Immature natural killer cell (primary cell): ENCODE measurements at places on chromosomes 2 and 18.

DNA sequence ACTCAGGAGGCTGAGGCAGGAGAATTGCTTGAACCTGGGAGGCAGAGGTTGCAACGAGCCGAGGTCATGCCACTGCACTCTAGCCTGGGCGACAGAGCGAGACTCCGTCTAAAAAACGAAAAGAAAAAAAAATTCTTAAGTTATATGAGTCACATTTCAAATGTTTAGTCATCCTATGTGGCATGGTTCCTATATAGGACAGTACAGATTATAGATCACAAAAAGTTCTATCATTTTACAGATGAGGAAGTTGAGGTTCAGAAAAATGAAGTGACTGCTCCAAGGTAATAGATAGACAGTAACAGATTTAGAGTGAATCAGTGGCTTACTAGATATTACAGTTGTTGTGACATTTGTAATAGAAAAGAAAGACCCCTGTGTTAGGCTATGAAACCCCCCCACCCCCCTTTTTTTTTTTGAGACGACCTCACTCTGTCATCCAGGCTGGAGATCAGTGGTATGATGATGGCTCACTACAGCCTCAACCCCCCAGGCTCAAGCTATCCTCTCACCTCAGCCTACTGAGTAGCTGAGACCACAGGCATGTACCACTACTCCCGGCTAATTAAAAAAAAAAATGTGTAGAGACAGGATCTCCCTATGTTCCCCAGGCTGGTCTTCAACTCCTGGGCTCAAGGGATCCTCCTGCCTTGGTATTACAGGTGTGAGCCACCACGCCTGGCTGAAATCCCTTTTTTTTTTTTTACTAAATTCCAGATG lies 22.7 kb downstream of the PTPN4 start:
- no peak for DNase-seq

GRCh38 chr2:134153294-134153880 lies 100.5 kb upstream of the MGAT5 start:
- no peak for DNase-seq

DNA sequence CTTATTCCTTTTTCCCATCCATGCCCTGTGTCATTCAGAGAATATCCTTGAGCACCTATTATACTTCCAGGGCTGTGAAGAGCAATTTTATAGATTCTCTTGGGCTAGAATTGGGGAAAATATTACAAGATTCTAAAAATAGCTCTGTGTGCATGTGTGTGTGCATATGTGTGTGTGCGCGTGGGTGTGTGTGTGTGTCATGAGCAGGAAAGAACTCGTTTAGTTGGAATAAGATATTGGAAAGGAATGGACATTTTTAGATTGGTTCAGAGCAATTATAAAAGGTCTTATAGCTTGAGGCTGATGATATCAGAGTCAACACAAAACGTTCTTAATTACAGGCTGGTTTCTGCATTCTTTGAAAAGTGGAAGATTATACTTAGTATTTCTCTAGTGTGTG lies 212.1 kb upstream of the COPS8 start:
- no peak for DNase-seq

DNA sequence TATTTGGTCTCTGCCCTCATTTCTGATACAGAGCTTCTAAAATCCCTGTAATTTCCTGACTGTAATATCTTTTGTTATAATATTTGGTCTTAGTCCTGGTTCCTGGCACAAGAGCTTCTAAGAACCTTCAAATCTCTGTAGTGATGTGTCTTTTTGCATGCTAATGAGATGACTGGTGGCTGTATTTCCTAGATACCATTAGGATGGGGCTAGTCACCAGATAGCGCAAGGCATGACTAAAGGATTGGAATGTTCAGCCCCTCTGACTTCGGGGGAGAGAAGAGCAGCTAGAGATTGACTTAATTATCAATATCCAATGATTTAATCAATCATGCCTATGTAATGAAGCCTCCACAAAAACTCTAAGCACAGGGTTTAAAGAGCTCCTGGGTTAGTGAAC lies 620.8 kb upstream of the ACVR2A start:
- DNase-seq, result no peak

DNA sequence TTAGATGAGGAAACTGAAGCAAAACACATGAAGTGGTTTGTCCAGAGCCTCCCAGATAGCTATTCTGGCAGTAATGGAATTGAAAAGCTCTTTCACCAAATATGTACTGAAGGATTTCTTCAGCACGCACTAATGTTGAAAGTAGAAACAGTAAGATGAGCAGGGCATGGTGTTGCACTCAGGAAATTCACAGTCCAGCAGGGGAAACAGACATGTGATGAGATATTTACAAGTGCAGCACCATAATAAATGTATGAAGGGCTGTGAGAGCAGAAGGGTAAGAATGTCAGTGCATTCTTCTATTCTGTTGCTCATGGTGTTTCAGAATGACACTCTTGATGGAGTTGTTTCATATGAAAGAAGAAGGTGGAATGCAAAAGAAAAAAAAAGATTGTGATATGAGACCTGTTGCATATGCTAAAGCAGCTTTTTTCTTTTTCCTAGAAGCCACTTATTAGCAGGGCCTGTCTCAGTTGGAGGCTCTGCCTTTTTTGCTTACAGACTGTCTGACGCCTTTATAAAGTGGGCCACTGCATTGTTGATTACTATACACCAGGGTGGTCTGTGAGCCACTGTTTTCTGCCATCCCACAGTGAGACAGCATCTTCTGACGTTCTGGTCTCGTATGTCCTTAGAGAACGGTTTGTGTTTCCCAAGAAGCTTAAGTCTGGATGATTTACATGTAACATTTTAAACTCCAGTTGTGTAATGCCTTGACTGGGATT lies 516.9 kb downstream of the ARHGAP15 start:
- DNase-seq, result no peak

DNA sequence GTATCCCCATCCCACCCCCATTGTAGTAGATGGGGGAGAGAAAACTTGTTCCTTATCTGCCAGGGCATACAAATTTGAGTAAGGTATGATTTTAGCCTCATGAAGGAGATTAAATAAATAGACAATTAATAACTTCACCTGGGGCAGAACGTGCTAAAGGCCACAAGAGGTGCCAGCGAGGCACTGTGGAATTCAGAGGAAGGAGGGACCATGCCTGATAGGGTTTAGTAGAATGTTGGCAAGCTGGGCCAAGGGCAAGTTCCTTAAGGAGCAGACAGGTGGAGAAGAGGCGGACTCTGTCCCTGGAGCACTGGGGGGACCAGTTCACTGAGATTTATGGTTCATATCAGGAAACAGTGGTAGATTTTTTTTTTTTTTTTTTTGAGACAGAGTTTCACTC lies 22.5 kb downstream of the STAMBP start:
- no peak for DNase-seq

DNA sequence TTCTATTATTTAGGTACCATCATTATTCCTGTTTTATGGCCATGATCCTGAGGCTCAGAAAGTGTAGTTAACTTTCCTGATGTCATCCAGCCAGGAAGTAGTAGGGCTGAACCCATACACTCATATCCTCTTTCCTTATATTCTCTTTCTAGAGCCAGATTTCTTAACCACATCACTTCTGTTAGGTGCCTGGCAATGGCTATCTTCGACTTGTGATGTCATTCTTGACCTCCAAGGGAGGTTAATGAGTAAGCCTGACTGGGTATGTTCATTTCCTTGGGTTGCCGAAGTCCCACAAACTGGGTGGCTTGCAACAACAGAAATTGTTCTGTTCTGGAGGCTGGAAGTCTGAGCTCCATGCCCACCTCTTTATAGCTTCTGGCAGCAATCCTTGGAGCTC lies 43.4 kb downstream of the ITGB6 start:
- DNase-seq, result no peak

DNA sequence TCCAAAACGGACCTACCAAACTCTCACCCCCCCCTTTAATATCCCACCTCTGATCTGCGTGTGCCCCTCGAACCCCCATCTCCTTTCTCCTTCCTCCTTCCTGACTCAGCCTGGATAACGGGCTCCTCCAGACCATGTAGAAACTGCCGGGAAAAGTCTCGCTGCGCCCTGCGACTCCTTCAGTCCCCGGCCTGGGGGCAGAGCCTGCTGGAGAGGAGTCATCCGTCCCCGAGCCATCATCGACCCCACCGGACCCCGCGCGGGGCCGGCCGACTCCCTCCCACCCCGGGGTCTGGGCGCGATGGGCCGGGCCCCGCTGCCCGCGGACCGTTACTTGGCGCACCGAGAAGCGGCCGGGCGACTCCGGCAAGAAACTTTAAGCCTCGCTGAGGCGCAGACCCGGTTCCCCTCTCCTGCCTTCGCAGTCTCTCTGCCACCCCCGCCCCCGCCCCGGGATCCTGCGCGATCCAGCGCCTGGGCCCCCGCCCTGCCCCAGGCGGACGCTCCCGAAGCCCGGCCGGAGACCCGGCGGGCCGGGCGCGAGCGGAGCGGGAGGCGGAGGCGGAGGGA lies 3.4 kb downstream of the ZEB2 start:
- DNase-seq, result no peak
